ENCODE measurements at places on chromosomes 4 and X.

DNA sequence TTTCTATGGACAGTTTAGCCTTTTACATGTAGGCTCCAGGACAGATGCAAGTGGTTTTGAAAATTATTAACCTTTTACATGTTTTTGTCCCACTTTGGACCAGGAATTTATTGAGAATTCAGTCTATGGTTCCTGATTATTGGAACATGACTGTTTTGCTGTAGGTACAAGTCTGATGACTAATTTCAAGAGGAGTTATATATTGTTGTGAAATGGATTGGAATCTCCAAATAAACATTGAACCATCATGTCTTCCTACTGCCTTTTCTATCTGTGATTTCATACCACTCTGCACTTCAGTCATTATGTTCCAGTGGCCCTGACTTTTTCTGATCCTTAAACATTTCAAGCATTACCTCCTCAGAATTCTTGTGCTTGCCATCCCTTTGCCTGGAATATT is 35.9 kb downstream of the TBC1D19 start:
- peak; percentile 26 for DNase-seq

- DNase-seq = peak; percentile 15
Measured at GRCh38 chr4:78624048-78624447, 72.5 kb downstream of the ANXA3 start.

DNA sequence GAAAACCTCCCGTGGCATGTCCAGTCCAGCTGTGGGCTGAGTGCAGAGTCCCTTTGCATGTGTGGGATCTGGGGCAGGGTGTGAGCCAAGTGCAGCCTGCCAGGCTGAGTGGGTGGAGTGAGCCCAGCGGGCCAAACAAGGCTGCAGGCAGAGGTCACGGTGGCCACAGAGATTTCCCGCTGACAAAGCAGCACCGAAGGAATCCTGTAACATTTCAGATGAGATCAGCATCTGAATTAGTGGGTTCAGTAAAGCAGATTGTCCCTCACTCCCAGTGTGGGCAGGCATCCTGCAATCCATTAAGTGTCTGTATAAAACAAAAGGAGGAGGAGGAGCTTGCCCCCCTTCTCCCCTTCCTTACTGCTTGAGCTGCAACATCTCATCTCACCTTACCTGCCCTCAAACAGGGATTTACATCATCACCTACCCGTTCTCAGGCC is 324.4 kb downstream of the FAT4 start:
- DNase-seq = no peak

GRCh38 chr4:38013461-38014366 is 53.5 kb downstream of the PTTG2 start:
- DNase-seq = peak; percentile 23
